ENCODE measurements at places on chromosomes 7 and 10.

DNA sequence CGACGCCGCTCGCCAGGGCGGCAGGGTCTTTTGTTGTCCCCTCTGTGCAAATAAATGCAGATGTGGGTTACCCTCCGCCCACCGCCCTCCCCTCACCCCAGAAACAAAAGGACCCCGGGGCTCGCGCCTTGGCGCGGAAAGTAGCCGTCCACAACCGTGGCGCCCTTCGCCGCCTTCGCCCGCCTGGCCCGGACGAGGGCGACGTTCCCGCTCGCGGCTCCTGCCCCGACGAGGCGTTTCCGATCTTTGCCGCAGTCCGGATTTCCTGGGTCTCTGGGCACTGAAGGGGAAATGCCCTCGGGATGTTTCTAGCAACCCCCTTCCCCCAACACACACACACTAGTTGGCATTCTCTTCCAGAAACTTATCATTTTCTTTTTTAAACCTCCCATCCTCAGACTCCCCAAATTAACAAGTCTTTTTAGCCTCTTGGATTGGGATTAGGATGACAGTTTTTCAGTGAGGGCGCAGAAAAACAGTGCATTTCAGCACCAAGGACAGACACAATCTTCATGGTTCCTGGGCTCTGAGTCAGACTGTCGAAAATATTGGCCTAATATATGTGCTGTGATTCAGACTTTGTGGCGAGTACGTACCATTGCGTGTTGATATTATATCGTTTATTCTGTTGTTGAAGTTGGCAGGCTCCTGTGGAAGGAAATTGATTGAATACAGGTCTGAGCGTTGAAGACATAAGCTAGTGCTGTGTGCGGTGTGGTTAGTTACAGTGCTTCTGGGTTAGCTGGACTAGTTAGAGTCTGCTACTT is 771 bp downstream of the PHYHIPL start:
- H3K27me3 ChIP-seq = peaks cover 33% of the 10 kb centered on the region
- peaks cover 16% of the 10 kb centered on the region for H3K4me1 ChIP-seq
- peak overlapping the region; percentile 72 for H3K4me3 ChIP-seq
- no peak overlapping the region for H3K27ac ChIP-seq

DNA sequence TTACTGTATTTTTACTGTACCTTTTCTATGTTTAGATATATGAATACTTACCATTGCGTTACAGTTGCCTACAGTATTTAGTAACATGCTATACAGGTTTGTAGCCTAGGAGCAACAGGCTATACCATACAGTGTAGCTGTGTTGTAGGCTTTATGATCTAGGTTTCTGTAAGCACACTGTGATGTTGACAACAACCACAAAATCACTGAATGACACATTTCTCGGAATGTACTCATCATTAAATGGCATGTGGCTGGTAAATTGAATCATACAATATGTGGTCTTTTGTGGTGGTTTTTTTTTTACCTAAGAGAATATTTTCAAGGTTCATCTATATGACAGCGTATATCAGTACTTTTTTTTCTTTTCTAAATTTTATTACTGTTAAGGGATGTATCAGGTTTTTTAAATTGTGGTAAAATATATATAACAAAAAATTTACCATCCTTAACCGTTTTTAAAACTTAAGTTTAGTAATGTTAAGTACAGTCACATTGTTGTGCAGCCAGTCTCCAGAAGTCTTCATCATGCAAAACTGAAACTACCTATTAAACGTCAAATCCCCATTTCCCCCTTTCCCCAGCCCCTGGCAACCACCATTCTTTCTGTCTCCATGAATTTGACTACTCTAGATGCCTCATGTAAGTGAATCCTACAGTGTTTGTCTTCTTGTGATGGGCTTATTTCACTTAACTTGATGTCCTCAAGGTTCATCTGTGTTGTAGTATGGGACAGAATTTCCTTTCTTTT is 21.5 kb downstream of the BTAF1 start:
- no peaks in the 10 kb centered on the region for H3K27me3 ChIP-seq

DNA sequence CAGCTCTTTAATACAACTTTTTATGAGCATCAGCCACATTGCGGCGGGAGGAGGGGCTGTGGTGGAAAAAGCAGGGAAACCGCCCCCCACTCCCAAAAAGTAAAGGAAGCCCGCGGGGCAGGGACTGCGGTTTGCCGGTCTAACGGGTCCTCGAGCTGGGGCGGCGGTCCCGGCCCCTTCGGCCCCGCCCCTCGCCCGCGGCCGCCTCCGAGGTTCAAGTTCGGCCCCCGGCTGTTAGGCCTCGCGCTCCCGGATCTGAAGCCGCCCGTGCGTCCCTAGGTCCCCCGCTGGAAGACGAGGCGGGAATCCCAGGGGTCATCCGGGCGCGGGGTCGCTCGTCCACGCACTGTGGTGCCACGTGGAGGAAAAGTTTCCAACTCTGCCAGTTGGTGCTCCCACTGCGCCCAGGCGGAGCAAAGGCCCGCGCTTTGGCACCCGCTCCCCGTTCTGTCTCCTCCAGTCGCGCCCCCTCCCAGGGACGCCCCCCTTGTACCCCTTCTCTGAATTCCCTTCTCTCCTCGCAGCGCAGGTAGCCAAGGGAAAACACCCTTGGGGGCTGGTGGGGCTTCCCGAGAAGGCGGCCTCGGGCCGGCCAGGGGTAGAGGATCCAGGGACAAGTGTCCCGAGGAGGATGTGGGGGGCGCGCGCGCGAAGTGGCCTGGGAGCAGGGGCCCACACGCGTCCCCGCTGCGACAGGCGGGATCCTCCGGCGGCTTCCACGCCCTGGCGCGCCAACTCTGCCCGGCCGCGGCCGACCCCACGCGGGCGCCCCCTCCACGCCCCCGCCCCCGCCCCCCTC is 798 bp upstream of the AUTS2 start:
- peak overlapping the region; percentile 58 for H3K27ac ChIP-seq
- no peaks in the 10 kb centered on the region for H3K27me3 ChIP-seq
- H3K36me3 ChIP-seq = no peaks in the 10 kb centered on the region
- peak overlapping the region; percentile 82 for H3K4me3 ChIP-seq

DNA sequence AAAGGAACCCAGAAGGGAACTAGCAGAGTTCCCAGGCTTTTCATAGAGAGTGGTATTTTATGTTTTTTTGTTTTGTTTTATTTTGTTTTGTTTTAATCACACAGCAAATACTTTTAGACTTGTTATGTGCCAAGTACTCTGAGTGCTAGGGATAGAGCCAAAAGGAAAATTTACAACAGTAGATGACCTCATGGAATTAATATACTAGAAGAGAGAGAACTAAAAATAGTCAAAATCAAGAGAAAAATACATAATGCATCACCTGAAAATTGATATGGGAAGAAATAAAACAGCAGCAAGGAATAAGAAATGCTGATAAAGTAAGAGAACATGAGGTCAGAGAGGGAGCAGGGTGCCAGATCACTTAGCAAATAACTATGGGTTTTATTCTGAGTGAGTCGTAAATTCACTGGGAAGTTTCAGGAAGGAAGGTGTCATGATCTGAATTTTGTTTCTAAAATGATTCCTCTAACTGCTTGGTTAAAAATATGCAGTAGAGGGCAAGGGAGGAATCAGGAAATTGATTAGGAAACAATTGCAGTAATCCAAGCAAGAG is 351.0 kb downstream of the ANKRD7 start:
- H3K27me3 ChIP-seq = no peaks in the 10 kb centered on the region
- H3K4me3 ChIP-seq = no peak overlapping the region
- no peak overlapping the region for H3K27ac ChIP-seq
- H3K36me3 ChIP-seq = no peaks in the 10 kb centered on the region
- no peaks in the 10 kb centered on the region for H3K4me1 ChIP-seq
- DNase-seq = no peak

- DNase-seq = no peak
- H3K27me3 ChIP-seq = no peaks in the 10 kb centered on the region
- no peaks in the 10 kb centered on the region for H3K4me1 ChIP-seq
- no peak overlapping the region for H3K27ac ChIP-seq
Observed at GRCh38 chr7:83306502-83306901, 143.8 kb upstream of the PCLO start.

DNA sequence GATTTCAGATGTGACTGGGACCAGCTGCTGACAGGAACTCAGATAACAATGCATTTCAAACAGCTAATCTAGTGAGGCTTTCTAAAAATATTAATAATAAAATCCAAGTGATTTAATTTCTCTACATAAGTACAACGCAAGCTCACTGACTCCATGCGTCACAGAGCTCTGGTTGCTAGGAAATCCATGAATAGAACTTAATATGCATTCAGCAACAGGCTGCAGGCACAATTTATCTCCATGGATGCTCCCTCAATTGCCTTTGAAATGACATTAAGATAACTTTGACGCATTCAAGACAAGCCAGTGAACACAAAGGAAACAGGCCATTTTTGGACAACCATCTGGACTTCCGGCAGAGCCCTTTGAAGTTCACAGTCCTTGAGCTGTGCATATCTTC is 118.7 kb upstream of the COL1A2 start:
- no peak overlapping the region for H3K4me3 ChIP-seq
- no peaks in the 10 kb centered on the region for H3K4me1 ChIP-seq
- H3K27me3 ChIP-seq = no peaks in the 10 kb centered on the region
- DNase-seq = peak; percentile 35

DNA sequence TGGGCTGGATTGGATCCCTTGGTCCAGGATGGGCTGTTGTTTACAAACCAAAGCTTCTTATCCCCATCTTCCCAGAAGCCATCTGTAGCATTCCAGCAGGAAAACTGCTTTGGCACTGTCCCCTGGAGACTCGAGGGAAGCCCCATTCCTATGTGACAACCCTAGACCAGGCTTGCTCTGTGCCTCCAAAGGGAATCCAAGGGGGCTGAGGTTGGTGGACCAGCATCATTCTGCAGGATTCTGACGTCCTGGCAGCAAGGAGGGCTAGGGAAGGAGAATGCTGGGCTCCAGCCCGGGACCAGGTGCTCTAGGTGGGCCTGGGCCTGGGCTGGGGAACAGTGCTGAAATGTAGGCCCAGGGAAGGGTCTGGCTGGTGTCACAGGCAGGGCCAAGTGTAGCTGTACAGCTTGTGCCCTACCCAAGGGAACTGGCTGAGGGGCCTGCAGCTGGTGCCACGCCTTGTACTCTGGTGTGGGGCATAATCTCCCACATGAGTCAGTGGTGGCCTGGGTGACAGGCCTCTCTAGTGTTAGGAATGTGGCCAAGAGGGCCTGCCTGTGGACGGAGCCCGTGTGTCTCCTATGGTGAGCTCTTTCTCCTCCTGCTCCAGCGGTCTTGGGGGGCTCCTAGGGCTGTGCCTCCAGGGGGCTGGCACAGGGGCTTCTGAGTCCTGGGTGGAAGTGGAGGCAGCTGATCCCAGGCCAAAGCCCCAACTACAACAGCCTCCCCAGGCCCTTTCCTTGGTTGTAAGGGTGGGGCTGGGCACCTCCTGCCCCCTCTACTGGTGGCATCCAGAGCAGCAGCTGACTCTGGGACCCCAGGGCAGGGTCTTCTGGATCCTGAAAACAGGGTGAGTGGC is 25.2 kb downstream of the TRIM8 start:
- H3K27me3 ChIP-seq = no peaks in the 10 kb centered on the region
- no peaks in the 10 kb centered on the region for H3K36me3 ChIP-seq
- DNase-seq = peak; percentile 72
- no peak overlapping the region for H3K27ac ChIP-seq
- H3K4me3 ChIP-seq = no peak overlapping the region
- peaks cover 42% of the 10 kb centered on the region for H3K4me1 ChIP-seq
